ENCODE measurements at places on chromosomes 5 and 9.

DNA sequence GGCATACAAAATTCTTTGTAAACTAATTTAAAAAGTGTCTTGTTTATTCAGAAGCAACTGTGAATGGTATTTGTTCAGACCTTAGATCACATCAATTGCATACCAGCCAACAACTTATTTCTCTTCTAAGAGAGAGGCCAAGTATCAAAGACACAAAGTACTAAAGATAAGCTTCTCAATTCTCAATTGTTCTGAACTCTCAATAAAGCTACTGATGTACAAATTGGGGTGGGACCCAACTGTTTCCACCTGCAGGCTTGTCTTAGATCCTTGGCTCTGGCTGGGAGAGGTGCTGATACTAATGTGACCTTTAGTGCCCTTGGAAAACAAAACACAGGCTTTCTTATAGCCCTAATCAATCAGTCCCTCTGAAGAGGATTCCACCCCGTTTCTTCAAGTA lies 22.1 kb downstream of the XRCC4 start:
- no peak for DNase-seq

DNA sequence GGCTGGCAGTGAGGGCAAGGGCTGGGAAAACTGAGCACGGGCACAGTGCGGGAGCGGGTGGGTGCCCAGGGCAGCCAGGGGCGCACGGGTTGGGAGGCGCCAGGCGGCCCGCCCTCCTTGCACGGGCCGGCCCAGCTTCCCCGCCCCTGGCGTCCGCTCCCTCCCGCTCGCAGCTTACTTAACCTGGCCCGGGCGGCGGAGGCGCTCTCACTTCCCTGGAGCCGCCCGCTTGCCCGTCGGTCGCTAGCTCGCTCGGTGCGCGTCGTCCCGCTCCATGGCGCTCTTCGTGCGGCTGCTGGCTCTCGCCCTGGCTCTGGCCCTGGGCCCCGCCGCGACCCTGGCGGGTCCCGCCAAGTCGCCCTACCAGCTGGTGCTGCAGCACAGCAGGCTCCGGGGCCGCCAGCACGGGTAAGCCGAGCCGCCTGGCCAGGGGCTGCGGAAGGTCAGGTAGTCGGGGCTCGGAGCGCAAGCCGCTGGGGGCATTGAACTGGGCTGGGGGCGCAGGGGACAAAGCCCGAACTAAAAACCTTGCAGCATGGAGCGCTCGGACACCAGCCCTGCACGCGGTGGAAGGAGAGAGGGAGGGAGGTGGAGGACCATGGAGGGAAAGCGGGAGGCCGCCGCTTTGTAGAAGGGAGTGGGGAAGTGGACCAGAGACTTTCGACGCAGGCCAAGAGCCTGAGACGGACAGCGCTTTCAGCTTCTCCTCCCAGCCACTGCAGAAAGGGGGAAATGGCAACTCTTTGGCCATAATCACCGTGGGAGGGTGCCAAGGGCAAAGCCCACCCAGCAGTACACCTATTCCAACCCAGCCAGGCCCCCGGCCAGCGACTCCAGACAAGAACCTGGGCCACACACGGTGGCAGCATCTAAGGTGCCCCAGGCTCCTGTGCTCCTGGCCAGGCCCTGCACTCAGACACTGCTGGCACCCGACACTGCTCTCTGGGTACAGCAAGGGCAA lies at the start of gene TGFBI:
TGFBI (plus strand) TSS at position 207 of the 961 bp plus-strand sequence; CDS start at position 275, 68 bp downstream.
- peak; percentile 87 for DNase-seq

GRCh38 chr5:92864591-92864990 lies 716.4 kb downstream of the NR2F1-AS1 start:
- DNase-seq, result no peak

DNA sequence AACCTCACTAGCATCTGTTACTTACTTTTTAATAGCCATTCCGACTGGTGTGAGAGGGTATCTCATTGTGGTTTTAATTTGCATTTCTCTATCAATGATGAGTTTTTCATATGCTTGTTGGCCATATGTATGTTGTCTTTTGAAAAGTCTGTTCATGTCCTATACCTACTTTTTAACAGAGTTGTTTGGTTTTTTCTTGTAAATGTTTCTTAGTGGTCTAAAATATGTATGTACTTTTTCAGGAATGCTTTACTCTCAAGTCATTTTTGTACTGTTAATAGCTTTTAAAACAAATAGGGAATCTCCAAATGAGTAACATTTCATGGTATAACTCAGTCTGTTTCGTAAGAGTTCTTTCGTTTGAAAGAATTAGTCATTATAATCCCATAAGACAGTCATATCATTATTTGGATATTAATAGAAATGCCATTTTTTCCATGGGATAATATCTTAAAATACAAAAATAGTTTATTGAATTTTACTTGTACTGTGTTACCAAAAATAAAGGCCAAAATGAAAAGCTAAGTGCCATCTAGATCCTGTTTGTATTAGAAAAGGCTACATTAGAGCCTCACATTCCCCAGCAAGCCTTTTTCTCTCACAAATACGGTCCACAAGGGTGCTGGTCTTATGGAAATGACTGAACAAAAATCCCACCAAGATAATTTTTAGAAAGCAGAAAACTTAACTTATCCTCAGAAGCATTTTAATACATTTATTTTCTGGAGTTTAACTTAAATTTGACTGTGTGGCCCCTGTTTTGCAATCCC lies 247.7 kb downstream of the PJA2 start:
- DNase-seq, result no peak

- peak; percentile 98 for DNase-seq
Observed at GRCh38 chr9:127578952-127579853, 32.9 kb upstream of the STXBP1 start.

Data from aorta (tissue), 5 donors.